Kidney (tissue), 22 donors: ENCODE measurements at places on chromosomes 2 and 18.

DNA sequence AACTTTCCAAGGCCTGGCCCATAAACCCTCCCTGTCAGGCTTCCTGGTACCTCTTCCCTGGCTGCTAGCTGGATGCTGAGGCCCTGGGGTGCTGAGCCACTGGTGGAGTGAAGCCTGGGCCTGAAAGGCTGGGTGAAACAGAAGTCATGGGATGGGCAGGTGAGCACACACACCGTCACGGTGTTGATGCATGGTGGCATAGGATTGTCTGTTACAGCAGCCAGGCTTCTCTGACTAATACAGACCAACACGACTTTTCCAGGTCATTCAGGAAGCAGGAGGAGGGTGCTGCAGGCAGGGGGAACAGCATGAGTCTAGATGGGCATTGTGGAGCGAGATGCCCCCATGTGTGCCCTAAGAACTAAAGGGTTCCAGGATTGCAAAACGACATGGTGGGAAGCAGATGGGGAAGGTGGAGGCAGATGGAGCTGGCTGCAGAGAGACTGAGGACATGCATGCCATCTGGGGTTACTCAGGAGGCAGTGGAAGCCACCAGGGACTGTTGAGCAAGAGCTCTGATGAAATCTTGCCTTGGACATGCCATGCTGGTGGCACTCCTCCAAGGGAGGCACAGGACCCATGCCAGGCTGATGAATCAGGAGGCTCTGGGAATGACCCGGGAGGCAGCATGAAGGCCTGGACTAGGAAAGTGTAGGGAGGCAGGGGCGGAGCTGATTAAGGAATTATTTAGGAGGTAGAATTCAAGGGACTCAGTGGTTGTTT lies 480.9 kb downstream of the TSN start:
- no peak for DNase-seq

DNA sequence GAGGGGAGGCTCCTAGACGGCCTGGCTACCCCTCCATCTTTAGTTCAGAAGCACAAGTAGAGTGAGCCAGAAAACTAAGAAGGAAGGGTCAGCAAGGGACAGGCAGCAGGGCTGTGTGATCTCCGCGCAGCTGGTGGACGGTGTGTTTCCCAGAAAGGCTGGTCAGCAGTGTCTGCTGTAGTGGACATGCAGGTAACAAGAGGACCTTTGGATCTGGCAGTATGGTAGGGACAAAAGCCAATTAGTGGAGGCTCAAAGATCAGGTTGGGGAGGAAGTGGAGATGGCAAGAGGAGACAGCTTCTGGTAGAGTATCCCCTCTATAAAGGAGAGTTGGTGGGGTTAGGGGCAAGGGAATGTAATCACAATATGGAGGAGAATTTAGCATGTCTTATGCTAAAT lies 95.1 kb downstream of the NCK2 start:
- DNase-seq: no peak

DNA sequence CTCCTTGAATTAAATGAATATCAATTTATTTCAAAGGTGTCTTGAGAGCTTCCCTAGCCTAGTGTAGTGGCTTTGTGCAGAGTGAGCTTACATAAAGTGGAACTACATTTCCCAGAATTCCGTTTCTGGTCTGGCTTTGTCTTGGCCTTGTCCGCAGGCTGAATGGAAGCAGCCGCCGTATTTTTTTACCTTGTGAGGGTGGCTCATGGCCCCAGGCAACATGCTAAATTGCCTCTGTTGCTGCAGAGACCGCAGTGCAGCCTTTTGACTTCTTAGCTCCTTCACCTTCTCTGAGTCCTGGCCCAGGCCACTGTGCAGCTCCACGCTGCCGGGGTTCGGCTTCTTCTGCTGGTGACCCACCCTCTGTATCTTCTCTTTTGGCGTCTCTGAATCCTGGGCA lies 114.8 kb upstream of the SLC38A11 start:
- no peak for DNase-seq

GRCh38 chr2:10006236-10007161 lies 36.9 kb upstream of the KLF11 start:
- peak; percentile 49 for DNase-seq

DNA sequence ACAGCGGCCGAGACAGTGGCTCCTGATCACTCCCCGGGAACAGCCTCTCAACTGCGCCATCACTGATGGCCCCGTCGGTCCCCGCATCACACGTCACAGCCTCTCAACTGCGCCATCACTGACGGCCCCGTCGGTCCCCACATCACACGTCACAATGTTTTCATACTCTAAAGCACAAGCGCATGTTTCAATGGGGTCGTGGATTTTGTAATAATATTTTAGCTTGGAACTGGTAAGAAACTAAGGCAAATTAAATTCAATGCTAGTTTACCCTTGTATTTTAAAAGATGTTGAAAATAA lies 44.2 kb upstream of the CTDP1 start:
- no peak for DNase-seq

- DNase-seq: no peak
Observed at GRCh38 chr2:95531254-95531771, 46.8 kb upstream of the TRIM43B start.

DNA sequence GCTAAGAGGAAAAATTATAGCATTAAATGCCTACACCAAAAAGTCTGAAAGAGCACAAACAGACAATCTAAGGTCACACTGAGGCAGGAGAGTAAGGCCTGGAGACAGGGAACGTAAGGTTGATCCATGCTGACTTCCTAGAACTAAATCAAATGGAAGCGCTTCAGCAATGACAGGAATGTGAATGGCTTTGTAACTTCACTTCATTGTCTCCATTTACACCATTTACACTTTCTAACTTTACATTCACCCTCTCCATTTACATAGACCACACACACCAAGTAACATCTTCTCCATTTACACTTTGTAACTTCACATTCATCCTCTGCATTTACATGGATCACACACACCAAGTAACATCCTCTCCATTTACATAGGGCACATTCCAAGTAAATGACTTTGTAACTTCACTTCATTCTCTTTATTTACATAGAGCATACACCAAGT lies 103.1 kb upstream of the SPATS2L start:
- DNase-seq: no peak

DNA sequence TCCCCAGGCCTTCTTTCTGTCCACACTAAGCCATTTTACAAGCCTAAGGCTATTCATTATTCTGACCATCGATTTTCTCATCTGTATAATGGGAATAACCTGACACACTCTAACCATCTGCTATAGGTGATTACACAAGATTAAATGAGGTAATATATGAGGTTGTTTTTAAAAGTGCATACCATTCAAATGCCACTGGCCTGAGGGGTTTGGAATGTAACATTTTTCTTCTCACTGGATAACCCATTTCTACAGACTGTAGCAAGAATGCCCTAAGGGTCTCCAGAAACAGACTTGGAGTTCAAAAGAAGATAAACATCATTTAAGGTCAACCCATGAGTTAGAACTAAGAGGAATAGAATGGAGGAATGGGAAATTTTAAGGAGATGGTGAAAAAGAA lies 111.7 kb upstream of the SETBP1 start:
- DNase-seq: no peak

DNA sequence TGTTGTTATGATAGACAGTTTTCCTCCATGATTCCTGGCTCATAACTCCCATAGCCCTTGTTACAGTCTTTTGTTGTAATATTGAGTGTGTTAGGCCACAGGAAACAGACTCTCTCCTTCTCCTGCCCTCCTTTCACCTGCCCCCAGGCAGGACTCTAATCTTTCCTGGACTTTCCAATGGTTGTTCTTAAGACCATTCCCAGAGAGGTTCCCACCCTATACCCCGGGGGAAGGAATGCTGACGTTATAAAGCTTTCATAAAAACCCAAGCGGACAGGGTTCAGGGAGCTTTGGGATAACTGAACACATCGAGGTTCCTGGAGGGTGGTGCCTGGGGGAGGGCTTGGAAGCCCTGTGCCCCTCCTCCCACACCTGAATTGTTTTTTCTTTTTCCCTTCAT lies 2.8 kb upstream of the EFR3B start:
- DNase-seq: no peak

- peak; percentile 68 for DNase-seq
Observed at GRCh38 chr2:48356701-48357325, 173.1 kb upstream of the STON1 start.

DNA sequence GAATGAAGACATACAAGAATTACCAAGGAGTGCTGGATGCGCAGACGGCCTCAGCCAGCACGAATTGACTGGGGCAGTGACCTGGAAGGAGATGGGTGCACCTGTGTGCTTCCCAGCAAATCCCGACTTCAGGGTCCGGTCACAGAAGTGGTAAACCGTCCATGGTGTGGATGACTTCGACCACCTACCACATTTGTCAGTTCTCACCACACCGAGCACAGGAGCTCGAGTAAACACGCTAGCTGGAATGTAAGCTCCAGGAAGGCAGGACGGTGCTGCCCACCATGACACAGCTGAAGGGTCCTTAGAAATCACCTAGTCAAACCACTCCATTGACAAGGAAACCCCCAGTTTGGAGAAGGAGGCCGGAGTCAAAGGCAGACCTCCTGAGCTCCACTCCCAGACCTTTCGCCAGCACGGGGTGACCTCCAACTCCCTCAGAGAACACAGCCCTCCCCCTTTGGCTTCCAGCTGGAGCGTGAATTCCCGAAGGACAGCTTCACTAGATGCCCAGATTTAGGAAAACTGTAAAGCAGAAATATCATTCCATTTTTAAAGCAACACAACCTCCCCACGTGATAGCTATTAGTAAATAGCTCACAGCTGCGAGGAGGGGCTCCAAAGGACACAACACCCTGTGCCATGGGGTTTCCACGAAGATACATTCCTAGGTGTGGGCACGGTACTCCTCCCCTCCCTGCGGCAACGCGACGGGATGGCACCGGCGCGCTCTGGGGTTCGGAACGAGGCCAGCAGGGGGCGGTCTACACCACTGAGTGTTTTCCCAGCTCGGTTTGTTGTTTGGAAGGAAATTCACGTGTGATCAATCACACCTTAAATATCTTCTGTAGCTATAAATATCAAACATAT lies 34.1 kb upstream of the GNAL start:
- peak; percentile 58 for DNase-seq
